ENCODE measurements at places on chromosomes 2 and 18.

- no peak for DNase-seq
Measured at GRCh38 chr2:119316066-119316465, 50.6 kb downstream of the C2orf76 start.

- DNase-seq: no peak
Measured at GRCh38 chr2:166284359-166284758, 91.4 kb downstream of the SCN9A start.

GRCh38 chr18:10923551-10924070 lies 225.8 kb downstream of the PIEZO2 start:
- DNase-seq: no peak

DNA sequence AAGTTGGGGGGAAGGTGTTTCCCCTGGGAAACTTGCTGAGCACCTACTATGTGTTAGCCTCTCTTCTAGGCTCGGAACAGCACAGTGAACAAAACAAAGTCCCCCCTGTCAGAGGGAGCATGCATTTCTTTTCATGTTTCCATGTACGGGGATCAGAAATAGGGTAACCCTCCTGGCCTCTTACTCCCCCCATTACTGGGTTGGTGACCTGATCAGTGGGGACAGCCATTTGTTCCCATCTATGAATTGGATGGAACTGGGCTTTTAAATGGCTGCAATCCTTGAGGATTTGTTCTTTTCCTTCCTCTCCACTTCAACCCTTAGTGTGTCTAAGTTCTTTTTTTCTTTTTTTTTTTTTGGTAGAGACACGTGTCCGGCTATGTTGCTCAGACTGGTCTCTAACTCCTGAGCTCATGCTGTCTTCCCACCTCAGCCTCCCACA lies 13.7 kb downstream of the NCL start:
- no peak for DNase-seq

DNA sequence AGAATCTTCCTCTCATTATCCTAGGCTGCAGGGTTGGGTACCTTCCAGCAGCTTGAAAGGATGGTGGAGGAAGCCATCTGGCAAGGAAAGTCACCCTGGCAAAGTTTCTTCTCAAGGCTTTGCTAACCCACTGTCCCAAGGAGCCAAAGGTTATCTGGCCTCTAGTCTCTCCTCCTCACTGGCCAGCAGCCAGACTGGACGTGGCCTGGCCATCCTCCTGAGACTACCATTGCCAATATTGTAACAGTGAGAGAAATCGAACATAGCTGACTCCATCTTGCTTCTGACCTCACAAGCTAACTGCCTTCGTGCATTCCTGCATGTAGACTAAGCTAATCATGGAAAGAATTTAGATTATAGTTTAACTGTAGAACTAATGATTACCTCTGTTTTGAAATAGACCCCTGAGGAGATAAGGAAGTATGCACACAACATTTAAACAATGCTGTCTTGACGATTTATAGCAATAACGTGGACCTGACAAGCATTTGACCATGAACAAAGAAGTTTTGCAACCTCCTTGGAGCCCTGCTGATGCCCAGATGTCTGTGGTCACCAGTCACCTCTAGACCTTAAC lies 7.8 kb upstream of the ANXA4 start:
- no peak for DNase-seq

- no peak for DNase-seq
Measured at GRCh38 chr2:32741575-32741974, 113.7 kb downstream of the TTC27 start.

- no peak for DNase-seq
Measured at GRCh38 chr18:32888306-32888705, 115.5 kb upstream of the KLHL14 start.

DNA sequence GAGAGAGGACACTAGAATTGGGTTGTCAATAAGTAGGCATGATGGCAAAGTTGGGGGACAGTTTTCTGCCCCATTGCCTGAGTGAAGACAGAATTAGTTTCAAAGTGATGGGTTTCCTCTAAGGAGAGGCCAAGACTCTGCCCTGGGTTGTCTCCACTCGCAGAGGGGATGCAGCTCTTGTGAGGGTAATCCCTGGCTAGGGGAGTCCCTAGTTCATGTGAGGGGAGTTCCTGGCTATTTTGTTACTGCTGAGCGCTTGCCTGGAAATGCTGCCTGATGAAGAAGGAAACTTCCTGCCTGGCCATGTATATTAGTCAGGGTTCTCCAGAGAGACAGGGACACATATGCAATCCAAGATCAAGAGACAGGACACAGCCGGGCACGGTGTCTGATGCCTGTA lies 501.5 kb downstream of the BCL11A start:
- DNase-seq: no peak

Data from stimulated activated CD8-positive, alpha-beta memory T cell treated with anti-CD3 and anti-CD28 coated beads, Interleukin-7, amount 100 ng/mL, for 48 hours (primary cell).